ENCODE measurements at places on chromosomes 3 and 15.
A peak's percentile ranks its signal among the peaks of the same experiment; 100 is the strongest.

- no peak for DNase-seq
Measured at GRCh38 chr3:51396401-51396800, 5.3 kb downstream of the RBM15B start.

DNA sequence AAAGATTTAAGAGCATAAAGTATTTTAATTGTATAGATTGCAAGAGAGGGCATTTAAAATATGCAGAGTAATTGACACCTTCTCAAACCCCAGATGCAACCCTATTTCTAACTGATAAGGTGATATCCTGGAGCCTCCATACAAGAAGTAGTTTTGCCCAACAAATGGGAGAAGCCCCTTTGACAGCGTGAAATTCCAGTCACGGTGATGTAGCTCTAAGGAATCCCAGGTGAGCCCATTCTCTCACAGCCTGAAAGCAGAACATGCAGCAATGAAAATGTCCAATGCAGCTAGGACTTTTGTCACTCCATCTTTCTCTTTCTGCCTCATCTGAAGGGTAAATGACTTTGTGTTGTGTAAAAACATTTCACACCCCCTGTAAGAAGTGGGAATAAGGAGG, 96.4 kb downstream of the TMEM212 start:
- no peak for DNase-seq

DNA sequence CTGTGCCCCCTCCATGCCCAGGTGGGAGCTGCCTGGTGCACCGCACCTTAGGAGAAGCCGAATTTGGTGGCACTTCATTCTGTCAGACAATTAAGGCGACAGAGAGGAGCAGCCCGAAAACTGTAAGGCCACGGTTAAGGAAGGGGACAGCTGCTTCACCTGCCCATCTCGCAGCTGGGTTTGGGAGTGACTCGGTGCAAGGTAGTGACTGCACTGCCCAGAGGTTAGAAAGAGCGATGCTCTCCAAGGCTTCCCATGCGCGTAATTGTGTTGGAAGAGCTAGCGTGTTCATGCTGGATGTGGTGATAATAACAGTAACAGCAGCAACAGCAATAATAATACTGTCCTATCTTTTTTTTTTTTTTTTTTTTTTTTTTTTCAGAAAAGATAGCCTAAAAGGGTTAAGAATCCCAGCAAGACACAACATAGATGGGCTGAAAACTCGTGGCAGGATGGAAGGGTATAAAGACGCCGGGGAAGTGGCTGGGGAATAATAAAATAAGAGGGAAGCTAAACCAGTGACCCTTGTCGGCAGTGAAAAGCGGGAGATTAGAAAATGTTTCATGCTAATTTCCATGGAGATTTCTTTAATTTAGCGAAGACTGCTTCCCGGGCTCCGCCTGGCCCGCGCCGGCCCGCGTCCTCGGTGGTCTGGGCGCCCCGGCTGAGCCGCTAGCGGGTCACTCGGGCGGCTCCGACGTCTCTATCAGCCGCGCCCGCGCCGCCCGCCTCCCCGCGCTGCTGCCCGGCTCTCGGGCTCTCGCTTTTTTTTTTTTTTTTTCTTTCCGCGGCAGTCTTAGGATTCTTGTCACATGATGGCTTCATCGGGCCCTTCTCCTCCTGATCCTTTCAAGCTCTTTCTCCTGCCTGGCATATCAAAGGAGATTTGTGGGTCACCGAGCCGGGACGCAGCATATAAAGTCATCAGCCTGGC, 617.1 kb downstream of the NR2F2 start:
- DNase-seq: peak; percentile 11

DNA sequence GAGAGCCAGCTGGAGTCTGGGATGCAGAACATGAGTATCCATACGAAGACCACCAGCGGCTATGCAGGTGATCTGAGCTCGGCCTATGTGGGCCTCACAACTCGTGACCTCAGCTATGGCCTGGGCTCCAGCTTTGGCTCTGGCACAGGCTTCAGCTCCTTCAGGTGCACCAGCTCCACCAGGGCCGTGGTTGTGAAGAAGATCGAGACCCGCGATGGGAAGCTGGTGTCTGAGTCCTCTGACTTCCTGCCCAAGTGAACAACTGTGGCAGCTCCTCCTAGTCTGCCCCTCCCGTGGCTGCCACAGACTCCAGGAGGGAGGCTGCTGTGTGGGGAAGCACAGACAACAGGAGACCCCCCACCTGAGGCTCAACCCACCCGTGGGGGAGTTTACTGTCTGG, 3.6 kb upstream of the KPNA4 start:
- DNase-seq: no peak

DNA sequence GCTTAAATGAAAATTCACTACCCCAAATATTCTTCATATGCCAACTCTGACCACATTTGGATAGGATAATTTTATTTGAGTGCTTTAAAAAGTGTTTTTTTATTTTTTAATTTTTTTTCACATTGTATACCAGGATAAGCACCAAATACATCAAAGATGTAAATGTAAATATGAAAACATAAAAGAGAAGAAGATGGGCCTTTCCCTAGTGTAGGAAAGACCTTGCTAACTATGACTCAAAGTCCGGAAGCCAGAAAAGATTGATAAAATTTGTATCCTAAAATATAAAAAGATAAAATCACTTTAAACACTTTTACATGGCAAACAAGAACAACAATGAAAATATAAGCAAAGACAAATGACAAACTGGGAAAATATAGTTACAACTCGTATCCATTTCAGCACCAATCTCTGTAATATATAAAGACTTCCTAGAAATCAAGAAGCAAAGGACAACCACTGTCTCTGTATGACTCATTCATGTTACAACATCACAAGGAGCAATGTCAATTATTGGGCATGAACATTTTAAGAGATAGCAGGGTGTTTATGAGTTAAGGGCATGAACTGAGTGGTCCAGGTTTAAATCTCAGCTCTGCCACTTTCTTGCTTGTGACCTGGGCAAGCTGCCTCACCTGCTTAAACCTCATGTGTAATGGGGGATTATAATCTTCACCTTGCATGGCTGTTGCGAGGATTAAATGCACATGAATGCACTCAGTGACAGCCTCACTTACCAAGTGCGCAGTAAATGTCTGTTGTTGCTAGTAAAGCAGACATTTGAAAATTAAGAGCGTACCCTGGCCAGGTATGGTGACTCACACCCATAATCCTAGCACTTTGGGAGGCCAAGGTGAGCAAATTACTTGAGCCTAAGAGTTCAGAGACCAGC, 25.3 kb upstream of the ARHGEF3 start:
- no peak for DNase-seq

GRCh38 chr3:46284981-46285683, 42.9 kb downstream of the CCR3 start:
- no peak for DNase-seq

DNA sequence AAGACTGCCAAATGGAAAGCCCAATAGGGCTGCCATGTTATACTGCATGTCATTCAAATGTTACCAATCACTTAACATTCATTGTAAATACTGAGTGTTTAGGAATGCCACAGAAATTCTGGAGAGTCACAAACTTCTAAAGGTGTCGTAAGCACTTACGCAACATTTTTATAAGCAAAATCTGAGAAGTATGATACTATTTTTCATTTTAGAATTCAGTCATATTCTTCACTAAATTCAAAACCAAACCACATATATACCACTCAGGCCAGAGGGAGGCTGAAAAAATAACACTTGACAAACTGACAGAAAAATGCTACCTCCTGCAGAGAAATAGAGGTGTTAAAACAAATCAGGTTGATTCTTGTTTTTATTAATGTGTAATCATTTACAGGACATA, 89.8 kb downstream of the THBS1 start:
- no peak for DNase-seq

DNA sequence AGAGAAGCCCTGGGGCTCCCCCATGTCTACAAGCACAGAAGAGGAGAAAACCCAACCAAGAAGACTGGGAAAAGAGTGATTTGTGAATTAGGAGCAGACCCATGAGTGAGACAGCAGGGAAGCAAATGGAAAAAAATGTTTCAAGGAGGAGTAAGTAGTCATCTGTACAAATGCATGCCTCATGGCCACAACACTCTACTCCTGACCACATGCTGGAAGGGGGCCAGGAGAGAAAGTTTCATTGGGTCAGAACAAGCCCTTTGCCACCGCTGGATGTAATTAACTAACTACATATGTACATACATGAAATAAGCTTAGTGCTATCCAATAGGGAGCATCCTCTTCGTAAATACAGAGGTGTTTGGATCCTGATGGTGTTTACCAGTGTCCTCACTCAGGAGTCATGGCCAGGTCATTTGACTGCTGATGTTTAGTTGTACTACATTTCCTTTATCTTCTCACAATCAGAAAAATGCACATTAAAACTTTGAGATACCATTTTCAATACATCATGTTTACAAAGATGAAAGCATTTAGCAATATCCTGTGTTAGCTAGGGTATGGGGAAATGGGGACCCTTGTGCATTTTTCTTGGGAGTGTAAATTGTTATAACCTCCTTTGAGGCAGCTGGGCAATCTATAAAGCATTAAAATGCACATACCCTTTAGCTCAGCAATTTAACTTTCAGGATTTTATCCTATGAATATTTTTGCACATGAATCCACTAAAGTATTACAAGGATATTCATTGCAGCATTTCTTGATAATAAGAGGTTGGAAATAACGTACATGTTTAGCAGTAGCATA, 27.1 kb downstream of the CLRN1 start:
- no peak for DNase-seq
